ENCODE measurements at places on chromosomes 16 and 17. TPM values are rescaled to one million over a fixed set of nuclear protein-coding genes. Genes with fewer than 3 reads are reported as not detected.

PERCC1 gene
- not detected for polyA plus RNA-seq

BIRC5 gene
- polyA plus RNA-seq: 19.6 TPM

CCT6B gene
- not detected for polyA plus RNA-seq

MGAT5B gene
- 0.56 TPM for polyA plus RNA-seq

CDRT15L2 gene
- polyA plus RNA-seq: not detected

PHOSPHO1 gene
- 9.8 TPM for polyA plus RNA-seq

PLLP gene
- polyA plus RNA-seq: 1.2 TPM

HOXB6 gene
- polyA plus RNA-seq: 3.4 TPM

Measured in muscle of arm (tissue), 14 donors.